ENCODE measurements at places on chromosomes 2 and 18.
A peak's percentile ranks its signal among the peaks of the same experiment; 100 is the strongest.

DNA sequence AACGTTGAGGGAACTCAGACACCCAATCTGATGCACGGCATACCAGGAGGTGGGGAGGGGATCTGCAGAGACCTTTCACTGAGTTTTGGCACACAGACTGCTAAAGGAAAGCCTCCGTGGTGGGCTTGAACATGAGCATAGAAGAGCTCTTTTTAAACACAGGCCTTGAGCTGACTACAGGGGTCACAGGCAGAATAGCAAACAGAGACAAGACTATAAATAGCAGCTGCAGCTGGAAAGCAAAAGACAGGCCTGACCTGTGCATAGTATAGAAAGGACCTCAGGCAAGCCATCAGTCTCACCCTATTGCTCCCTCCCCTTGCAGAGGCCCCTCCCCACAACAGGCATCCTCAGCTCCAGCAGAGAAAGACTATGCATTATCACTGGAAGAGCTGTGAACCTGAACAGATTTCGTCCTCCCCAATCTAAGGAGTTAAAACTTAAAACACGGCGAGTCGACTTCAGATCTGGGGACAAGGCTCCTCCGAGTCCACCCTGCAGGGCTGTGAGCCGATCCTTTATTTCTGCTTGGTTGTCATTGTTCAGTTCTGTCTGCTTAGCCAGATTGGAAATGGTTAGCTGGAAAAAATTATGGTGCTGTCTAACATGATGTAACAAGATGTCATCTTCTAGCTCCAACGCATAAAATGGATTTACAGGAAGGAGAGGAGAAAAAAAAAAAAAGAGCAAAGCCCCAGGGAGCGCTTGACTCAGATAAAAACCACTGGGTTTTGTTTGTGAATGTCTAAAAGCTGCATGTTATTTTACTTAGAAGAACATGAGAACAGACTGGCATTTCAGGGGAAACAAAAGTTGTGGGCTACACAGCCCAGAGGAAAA, 25.2 kb upstream of the LCLAT1 start:
- peak; percentile 88 for DNase-seq

DNA sequence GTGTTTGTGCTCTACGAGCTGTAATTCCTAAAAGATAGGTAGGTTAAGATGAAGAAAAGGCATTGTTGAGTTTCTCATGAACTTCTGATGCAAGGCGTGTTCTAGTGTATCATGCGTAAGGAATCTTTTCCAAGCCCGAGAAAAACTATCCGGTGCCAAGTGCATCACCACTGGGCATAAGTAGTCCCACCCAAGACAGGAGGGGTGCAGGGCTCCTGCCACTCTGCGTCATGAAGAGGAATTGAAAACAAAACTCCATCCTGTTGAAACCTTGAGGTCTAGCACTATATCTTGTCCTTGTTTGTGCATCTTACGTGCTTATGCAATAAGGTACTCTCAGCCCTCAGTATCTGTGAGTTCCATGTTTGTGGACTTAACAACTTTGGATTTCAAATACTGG, 45.7 kb downstream of the RAB31 start:
- no peak for DNase-seq

DNA sequence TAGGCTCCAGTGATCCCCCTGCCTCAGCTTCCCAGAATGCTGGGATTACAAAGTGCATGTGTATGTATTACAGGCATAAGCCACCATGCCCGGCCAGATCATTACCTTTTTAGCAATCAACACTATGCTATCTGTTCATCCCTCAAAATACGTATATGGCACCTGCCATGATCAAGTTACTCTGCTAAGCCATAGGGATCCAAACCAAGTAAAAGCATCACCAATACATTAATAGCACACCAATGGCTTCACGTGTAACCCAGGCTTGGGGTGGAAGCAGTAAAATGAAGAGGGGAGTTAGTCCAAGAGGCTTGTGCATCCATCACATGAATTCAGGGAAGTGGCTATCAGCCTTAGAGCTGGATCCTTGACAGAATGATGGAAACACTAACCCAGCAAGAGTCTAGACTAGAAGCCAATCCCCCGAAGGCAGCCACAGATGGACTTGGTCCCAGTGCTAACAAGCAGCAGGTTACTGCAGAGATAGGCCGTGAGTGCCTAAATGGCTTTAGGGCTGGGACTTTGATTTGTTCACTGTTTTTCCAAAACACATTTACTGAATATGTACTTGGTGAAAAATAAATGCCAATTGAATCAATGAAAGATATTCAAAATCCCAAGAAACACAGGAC, 11.3 kb downstream of the HDLBP start:
- DNase-seq: no peak

- no peak for DNase-seq
Measured at GRCh38 chr2:85604568-85605339, 2.3 kb upstream of the TMEM150A start.

DNA sequence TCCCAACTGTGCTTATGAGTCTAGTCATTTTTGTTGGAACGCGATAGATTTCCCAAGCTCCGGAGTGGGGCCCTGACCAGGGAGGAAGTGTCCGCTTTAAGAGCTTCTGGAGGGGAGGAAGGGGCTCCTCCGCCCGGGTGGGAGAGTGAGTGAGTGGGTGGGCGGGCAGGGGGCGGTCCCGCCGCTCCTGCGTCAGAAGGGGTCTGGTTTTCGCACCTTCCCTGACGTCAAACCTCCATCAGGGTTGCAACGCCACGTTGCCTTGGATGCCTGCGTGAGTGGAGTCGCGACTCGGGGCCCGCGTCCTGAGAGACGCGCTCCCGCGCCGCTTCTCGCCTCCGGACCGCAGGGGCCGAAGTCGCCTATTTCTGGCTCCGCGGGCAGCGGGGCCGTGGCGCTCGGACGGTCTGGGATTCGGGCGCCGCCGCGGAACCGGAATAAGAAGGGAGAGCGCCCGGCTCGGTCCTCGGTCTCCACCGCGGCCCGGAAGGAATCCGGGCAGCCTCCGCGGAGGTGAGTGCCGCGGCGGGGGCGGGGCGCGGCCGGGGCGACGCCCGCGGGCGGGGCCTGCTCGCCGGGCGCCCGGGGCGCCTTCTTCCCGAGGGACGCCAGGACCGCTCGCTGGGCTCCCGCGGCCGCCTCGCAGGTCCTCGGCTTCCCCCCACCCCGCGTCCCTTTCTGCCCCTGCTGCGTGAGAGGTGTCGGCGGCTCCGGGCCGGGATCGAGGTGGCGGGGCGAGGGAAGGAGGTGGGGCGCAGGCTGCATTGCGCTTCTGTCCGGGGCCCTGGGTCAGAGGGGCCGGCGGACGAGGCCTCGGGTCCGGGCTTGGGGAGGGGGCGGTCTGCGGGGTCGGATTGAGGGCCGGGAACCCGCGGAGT, at the start of gene ZDBF2:
TSS of gene ZDBF2 (plus strand) at position 230 of the 878 bp plus-strand sequence. CDS start 7,187 bp downstream, outside the sequence.
- peak; percentile 38 for DNase-seq

DNA sequence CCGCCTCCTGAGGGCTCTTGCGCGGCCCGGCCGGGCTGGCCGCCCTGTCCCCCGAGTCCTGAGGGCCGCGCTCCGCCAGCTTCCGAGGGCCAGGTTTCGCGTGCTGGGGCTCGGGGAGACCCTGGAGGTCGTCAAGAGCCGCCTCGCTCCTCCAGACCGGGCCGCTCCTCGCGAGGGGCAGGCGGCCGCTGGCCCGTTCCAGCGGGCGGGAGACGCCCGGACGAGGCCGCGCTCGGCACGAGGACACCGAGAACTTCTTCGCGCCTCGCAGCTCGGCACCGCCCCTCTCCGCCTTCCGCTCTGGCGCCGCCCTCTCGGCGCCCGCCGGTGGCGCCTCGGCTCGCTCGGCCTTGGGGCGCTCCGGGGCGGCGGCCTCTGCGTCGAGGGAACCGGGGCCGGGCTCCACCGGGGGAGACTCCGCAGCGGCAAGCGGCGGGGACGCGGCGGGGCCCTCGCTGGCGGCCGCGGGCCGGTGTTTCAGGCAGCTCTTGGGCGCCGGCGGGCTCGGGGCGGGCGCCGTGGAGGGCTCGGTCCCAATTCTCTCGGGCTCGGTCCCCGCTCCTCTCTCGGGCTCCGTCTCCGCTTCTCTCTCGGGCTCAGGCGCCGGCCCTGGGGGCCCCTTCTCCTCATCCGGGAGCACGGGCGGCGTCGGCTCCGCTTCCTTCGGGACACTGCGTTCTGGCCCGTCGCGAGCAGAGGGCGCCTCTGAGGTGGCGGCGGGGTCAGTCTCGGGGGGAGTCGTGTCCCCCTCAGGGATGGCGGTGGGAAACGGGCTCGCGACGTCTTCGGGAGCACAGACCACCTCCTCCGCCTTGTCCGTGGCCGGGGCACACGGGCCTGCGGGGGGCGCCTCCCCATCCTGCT, 91.6 kb upstream of the MGAT4A start:
- DNase-seq: no peak

DNA sequence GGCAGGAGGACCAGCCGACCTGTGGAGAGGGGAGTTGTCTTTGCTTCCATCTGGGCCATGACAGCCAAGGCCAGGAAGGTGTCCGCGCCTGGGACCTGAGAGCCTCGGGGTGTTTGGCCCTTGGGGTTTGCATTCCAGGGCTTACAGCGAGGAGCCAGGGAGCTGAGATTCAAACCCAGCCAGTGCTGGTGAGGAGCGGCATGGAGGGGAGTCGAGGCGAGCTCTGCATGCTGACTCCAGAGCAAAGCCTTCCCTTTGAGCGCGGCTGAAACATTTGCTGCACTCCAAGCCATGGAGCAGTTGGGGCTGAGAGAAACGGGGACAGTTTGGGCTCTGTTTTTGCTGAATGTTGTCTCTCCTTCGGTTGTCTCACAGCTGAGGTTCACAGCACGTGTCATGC, 77.4 kb downstream of the TWIST2 start:
- no peak for DNase-seq

DNA sequence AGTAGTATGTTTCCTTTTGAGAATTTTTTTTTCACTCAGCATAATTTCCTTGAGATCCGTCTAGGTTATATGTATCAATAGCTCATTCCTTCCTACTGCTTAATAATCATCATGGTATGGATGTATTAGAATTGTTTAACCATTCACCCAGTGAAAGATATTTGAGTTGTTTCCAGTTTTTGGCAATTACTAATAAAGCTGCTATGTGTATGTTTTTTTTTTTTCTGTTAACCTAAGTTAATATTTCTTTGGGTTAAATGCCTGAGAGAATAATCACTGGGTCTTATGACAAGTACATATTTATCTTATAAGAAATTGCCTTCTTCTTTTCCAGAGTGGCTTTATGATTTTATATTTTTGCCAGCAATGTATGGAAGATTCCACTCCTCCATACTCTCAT, 96.4 kb upstream of the ST6GAL2 start:
- DNase-seq: no peak

GRCh38 chr2:212034841-212035585, 503.6 kb downstream of the ERBB4 start:
- no peak for DNase-seq

GRCh38 chr2:14348247-14348646, 284.3 kb upstream of the LRATD1 start:
- no peak for DNase-seq

DNA sequence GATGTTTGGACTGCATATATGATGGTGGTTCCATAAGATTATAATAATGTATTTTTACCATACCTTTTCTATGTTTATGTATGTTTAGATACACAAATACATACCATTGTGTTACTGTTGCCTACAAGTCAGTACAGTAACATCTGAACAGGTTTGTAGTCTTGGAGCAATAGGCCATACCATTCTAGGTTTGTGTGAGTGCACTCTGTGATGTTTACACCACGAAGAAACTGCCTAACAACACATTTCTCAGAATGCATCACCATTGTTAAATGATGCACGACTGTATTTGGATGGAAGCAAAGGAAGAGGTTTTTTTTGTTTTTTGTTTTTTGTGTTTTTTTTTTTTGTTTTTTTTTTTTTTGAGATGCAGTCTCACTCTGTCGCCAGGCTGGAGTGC, 9.5 kb downstream of the DUSP19 start:
- no peak for DNase-seq

DNA sequence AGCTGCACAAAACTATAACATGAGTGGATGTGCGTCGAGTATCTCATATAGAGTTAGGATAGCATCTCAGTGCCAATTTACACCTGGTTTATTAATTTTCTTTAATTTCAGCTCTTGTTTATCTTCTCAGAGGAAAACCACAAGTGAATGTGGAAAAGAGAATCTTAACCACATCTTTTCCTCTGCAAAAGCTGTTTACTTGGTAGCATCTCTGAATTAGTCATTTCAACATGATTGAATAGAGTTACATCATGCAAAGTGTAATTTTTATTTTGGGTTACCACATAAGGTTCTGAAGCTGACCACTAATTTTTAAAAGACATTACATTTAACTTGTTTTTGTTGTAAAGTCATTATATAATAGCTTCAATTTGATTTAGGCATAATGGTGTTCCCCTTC, 83.8 kb upstream of the FAM237A start:
- no peak for DNase-seq

DNA sequence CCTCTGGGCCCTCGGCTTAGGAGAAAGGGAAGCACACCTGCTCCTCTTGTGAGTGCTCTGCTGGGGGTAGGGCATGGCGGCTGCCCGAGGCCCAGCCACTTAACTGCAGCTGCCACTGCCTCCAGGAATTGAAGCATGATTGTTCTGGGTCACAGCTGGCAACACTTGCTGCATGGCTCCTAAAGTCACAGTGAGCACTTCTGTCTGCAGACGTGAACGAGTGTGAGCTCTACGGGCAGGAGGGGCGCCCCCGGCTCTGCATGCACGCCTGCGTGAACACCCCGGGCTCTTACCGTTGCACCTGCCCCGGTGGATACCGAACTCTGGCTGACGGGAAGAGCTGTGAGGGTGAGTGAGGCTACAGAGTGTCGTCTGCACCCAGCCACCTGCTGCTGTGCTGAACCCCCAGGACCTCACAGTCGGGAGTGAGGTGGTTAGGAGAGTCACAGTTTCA, 44.4 kb downstream of the FBLN7 start:
- no peak for DNase-seq

DNA sequence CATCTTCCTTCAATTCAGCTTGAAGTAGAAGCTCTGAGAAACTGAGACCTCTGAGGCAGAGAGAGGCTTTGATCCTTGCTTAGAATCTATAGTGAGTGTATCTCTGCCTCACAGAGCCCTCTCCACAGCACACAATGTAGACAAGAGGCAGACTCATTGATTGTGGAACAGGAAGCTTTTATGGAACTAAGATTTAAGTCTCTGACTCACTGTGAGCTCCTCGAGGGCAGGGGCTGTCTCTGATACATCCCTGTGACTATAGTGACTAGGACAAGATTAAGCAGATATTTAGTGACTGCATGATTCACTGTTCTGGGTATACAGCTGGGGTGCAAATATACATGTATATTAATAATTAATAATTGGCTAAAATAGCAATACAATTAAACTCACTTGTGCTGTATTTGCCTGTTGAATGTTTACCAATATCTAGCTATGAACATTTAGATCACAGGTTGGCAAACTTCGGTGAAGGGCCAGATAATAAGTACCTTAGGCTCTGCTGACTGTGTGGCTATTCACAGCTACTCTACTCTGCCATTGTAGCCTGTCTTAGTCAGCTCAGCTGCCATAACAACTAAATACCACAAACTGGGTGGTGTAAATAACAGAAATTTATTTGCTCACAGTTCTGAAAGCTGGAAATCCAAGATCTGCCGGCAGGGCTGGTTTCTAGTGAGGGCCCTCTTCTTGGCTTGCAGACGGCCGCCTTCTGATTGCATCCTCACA, 54.4 kb downstream of the ARHGEF4 start:
- DNase-seq: no peak

All from foreskin fibroblast (primary cell).